CD4-positive, alpha-beta T cell treated with Interleukin-4 for 1 hour (primary cell): ENCODE measurements at places on chromosomes 7 and 10.

- no peak for DNase-seq
These were observed 2.1 kb downstream of the CADPS2 start for GRCh38 chr7:122884186-122884585.

GRCh38 chr7:148867596-148868377 lies 16.3 kb downstream of the EZH2 start:
- no peak for DNase-seq

GRCh38 chr10:30944005-30944404 lies 87.7 kb downstream of the ZNF438 start:
- DNase-seq: no peak

DNA sequence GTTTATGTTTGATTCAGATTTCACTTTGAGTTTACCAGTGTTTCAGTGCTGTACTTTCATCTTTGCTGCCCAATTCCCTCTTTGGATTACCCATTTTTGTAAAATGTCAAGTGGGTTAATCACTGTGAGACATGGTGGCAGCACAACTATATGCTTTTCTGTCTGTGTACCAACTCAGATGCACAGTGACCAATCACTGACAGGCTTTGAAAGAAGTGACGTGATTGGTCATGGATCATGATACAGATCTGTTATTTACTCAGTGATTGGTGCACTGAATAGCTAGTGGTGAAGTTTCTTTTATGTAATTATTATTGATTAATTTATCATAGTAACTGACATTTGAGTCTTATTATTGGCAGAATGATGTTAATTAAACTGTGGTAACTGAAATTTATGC lies 126.9 kb downstream of the SDK1 start:
- no peak for DNase-seq

DNA sequence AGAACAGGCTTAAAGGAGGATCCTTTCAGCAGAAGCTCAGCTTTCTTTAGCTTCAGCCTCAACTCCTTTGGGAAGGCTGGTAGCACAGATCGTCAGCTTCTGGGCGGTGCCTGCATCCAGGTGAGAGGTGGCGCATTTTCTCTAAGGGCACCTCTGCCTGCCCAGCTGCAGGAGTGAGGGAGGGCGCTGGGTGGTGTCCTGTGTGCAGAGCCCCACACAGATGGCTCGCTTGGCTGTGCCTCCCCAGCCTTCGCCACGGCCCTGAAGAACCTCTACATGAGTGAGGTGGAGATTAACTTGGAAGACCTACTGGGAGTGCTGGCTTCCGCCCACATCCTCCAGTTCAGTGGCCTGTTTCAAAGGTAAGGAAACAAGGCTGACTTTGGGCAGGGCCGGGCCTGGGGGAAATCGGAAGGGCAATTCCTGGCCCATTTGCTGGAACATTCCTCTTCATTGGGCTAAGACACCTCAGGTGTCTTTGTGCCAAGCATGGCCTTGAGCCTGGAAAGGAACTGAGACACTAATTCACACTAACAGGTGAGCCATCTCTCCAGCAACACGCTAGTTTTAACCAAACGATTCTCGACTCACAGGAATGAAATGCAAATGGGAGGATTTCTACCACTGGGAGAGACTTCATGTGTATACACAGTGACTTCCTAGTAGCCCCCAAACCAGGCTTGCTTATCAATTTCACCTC lies 19.9 kb downstream of the BTBD16 start:
- no peak for DNase-seq

DNA sequence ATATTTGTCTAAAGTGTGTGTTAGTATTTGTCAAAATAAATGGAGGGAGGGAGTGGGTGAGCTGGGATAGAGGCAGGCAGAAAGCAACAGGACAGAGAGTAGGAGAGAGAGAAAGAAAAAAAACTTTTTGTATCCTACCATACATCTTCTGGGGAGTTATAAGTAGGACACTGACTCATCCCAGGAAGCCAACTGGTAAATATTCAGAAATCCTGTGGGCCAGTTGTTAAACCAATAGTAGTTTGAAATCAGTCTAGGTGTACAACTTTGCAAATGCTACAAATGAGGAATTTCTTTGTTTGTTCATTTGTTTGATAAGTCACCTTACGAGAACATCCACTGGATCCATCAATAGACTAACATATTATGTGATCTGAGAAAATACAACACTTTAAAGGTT lies 980.9 kb downstream of the GATA3 start:
- no peak for DNase-seq

DNA sequence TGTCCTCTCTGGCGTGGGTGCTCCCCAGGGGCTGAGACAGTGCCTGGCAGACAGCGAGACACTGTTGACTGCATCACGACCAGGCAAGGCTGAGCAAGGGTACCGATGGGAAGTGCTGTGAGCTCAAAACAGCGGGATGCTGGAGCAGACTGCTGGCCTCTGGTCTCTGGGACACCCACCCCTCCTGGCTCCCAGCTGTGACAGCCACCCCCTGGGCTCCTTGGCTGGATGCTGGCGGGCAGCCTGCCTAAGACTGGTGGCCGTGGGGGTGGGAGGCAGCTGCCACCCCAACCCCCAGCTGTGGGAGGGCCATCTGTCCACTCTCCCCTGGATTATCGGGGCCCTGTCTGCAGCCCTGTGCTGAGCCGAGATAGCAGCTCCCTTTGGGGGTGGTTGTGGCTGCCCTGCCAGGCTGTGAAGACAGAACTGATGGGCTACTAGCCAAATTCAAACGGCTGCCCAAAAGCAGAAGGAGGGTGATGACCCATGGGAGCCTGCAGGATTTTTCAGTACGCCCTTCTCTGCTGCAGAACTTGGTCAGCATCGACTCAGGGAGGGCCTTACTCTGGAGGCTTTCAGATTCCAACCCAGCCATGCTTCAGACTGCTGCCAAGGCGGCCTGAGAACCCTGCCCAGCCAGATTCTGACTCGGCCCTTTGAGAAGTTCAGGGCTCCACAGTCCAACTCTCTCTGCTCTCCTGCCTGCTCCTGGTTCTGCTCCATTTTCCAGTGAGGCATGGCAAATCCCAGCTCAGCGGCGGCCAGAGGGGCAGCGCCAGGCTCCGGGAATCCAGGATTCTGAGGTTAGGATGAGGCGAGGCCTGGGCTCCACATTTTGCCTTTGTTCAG lies 125.3 kb downstream of the NEURL1 start:
- DNase-seq: no peak
